ENCODE measurements at places on chromosomes 2 and 18. TPM values are rescaled to one million over a fixed set of nuclear protein-coding genes. Genes with fewer than 3 reads are reported as not detected.
A peak's percentile ranks its signal among the peaks of the same experiment; 100 is the strongest.

Gene C2orf15
- 0.94 TPM for total RNA-seq

Gene NEB
- 1.8 TPM for total RNA-seq

Gene NOSTRIN
- total RNA-seq: 12.8 TPM

Gene TMEM87B
- total RNA-seq: 11.6 TPM

Gene IDH1
- total RNA-seq: 66.2 TPM

Gene MERTK
- total RNA-seq: 11.0 TPM

Gene ANKRD53
- 3.9 TPM for total RNA-seq

Gene TUBA3D
- total RNA-seq: 0.15 TPM

Gene B3GNT2
- total RNA-seq: 12.8 TPM

Gene STARD6
- not detected for total RNA-seq

Gene RAX
- not detected for total RNA-seq

Gene GKN2
- not detected for total RNA-seq

Gene ALPP
- 21.6 TPM for total RNA-seq

GRCh38 chr2:166017208-166017607 is 63.6 kb upstream of the TTC21B start:
- DNase-seq: no peak
- H3K4me3 ChIP-seq: no peak overlapping the region
- H3K36me3 ChIP-seq: no peaks in the 10 kb centered on the region
- no peak overlapping the region for H3K27ac ChIP-seq
- peaks cover 3% of the 10 kb centered on the region for H3K27me3 ChIP-seq
- H3K4me1 ChIP-seq: no peaks in the 10 kb centered on the region

- no peak overlapping the region for H3K4me3 ChIP-seq
- no peak for DNase-seq
- H3K36me3 ChIP-seq: no peaks in the 10 kb centered on the region
- H3K27me3 ChIP-seq: no peaks in the 10 kb centered on the region
- no peak overlapping the region for H3K27ac ChIP-seq
Observed at GRCh38 chr2:231644426-231644825, 51.8 kb downstream of the TEX44 start.

GRCh38 chr18:45015788-45016128 is 335.1 kb downstream of the SETBP1 start:
- H3K27ac ChIP-seq: no peak overlapping the region
- H3K4me3 ChIP-seq: peak overlapping the region; percentile 26
- H3K27me3 ChIP-seq: no peaks in the 10 kb centered on the region
- H3K4me1 ChIP-seq: peaks cover 9% of the 10 kb centered on the region
- DNase-seq: no peak

GRCh38 chr2:236899146-236899545 is 186.5 kb upstream of the COPS8 start:
- H3K36me3 ChIP-seq: no peaks in the 10 kb centered on the region
- H3K27me3 ChIP-seq: no peaks in the 10 kb centered on the region
- no peaks in the 10 kb centered on the region for H3K4me1 ChIP-seq
- H3K27ac ChIP-seq: no peak overlapping the region
- H3K4me3 ChIP-seq: no peak overlapping the region
- DNase-seq: no peak

DNA sequence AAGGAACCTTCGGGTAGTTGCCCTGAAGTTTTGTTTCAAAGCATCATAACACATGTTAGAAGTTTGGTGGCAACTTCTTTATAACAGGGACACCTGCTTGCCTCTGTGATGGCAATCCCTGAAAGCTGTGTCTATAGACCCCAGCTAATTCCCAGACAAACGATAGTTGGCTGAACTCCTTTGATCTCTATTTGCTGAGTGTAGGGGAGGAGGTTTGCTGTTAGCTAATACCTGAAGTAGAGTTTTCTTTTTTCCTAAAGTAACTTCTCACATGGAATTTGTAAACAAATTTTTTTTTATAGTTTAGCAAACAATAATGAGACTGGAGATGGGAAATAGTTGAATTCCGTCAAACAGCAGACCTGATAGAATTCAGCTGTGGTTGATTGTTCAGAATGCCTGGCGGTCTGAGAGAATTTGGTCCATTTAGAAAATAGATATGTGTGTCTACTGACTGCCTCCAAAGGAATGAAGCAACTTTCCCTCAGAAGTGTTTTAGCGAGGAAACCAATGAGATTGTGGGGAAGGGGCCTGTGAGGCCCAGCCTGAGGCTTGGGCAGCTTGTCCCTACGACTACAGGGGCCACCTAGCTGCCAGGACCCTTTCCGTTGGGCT is 123.5 kb upstream of the EPAS1 start:
- no peaks in the 10 kb centered on the region for H3K36me3 ChIP-seq
- no peak overlapping the region for H3K4me3 ChIP-seq
- no peaks in the 10 kb centered on the region for H3K4me1 ChIP-seq
- H3K27ac ChIP-seq: no peak overlapping the region
- DNase-seq: no peak
- H3K27me3 ChIP-seq: no peaks in the 10 kb centered on the region

- H3K4me1 ChIP-seq: no peaks in the 10 kb centered on the region
- H3K27me3 ChIP-seq: no peaks in the 10 kb centered on the region
- no peak overlapping the region for H3K4me3 ChIP-seq
- no peak overlapping the region for H3K27ac ChIP-seq
- H3K36me3 ChIP-seq: no peaks in the 10 kb centered on the region
- no peak for DNase-seq
Observed at GRCh38 chr18:78934551-78935225, 44.9 kb upstream of the SALL3 start.

GRCh38 chr2:176260689-176261088 is 8.6 kb upstream of the MTX2 start:
- H3K27ac ChIP-seq: no peak overlapping the region
- no peaks in the 10 kb centered on the region for H3K36me3 ChIP-seq
- H3K4me3 ChIP-seq: no peak overlapping the region
- DNase-seq: no peak

DNA sequence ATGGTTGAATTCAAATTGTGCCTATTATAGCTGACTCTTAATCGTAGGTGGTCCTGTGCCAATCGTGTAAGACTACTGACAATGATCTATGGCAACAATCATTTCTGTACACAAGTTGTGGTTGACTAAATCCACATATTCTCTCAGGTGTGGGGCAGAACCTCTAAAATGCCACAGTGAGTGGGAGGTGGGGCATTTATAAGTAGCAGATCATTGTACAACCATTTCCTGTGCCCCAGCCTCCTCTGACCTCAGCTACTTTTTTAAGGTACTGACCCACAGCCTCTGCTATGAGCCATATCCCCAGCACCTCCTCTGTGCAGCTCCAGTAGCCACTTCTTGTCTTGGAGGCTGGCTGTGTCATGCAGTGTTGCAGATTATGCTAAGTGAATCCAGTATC is 48.6 kb upstream of the RAPH1 start:
- H3K4me1 ChIP-seq: peaks cover 1% of the 10 kb centered on the region
- no peak overlapping the region for H3K27ac ChIP-seq

GRCh38 chr18:79950515-79951341 is 725 bp downstream of the SLC66A2 start:
- no peak overlapping the region for H3K27ac ChIP-seq
- DNase-seq: no peak
- H3K4me3 ChIP-seq: peak overlapping the region; percentile 59
- no peaks in the 10 kb centered on the region for H3K36me3 ChIP-seq
- H3K27me3 ChIP-seq: no peaks in the 10 kb centered on the region

DNA sequence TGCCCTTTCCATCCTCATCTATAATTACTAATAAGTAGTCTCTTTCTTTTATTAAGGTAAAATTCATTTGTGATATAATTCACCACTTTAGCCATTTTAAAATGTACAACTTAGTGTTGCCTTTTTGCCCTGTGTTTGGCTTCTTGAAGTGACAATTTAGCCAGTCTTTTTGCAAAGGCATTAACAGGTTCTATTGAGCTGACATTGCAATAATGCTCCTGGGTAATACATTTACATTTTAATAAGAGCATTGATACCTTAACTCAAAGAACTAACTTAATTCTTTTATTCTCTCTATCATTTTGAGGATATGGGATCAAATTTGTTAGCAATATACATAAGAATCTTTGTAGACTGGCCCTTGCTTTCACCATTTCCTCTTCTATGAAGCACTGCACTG is 242.3 kb downstream of the LRRTM1 start:
- H3K36me3 ChIP-seq: no peaks in the 10 kb centered on the region
- no peak for DNase-seq
- no peaks in the 10 kb centered on the region for H3K27me3 ChIP-seq
- no peak overlapping the region for H3K4me3 ChIP-seq
- no peak overlapping the region for H3K27ac ChIP-seq
- H3K4me1 ChIP-seq: no peaks in the 10 kb centered on the region

- no peaks in the 10 kb centered on the region for H3K36me3 ChIP-seq
- H3K4me3 ChIP-seq: no peak overlapping the region
- no peaks in the 10 kb centered on the region for H3K27me3 ChIP-seq
- H3K4me1 ChIP-seq: peaks cover 10% of the 10 kb centered on the region
Observed at GRCh38 chr2:218898109-218898878, 17.6 kb downstream of the WNT10A start.

DNA sequence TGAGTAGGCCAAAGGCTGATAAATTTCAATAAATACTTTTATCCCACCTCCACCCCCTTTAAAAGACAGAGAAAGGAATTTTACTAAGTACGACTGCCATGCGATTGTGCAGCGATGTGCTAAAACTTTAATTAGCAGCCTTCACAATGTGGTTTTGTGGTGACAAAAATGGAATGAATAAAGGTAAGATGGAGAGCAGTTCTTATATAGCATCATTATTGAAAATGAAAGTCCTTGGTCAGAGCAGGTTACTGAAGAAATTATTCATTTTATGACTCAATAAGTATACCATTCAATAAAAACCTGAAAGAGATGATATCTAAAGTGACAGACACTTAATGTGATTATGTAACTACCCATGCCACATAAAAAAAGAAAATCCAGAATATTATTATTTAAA is 33.2 kb upstream of the MTIF2 start:
- no peaks in the 10 kb centered on the region for H3K36me3 ChIP-seq
- no peak for DNase-seq
- no peaks in the 10 kb centered on the region for H3K4me1 ChIP-seq
- H3K27me3 ChIP-seq: no peaks in the 10 kb centered on the region
- no peak overlapping the region for H3K4me3 ChIP-seq

DNA sequence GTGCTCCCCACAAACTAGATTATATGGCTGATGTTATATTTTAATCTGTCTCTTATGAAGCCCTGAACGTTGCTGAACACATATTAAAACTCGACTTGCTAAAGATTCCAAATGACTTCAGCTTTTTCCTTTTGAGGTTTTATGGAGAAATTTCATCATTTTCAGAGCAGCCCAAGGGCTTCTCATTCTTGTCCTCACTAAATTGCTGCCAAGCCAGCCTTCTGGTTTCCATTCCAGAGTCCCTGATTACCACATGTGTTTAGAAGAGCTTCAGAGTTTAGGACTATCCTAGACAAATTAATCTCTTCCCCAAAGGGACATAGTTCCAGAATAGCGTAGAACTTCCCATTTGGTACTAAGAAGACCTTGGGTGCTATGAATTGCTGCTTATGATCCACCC is 77.8 kb upstream of the CCDC195 start:
- H3K27ac ChIP-seq: no peak overlapping the region
- H3K4me3 ChIP-seq: no peak overlapping the region
- peaks cover 2% of the 10 kb centered on the region for H3K4me1 ChIP-seq
- DNase-seq: no peak
- no peaks in the 10 kb centered on the region for H3K36me3 ChIP-seq
- H3K27me3 ChIP-seq: no peaks in the 10 kb centered on the region

GRCh38 chr18:9206421-9206820 is 69.8 kb downstream of the ANKRD12 start:
- no peaks in the 10 kb centered on the region for H3K27me3 ChIP-seq
- no peak for DNase-seq
- no peak overlapping the region for H3K27ac ChIP-seq
- H3K4me1 ChIP-seq: peaks cover 1% of the 10 kb centered on the region

DNA sequence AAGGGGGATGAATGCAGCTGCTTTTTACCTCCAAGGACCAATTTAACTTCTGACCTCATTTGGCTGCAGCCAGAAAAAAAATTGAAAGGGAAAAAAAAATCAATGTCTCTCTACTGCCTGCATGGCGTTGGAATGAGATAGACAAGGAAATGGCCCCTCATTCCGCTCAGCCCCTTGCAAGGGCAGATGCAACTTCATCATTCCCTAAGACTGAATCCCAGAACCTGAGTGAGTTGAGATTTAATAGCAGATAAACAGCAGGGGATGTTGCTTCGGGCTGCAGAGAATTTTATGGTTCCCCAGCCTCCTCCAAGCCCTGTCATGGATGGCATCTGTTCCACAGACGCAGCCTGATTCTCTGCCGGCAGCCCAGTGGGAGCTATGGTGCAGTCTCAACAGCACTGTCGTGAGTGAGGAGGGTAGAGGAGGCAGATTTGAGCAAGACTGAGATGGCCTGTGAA is 49.0 kb downstream of the CAPN13 start:
- no peaks in the 10 kb centered on the region for H3K36me3 ChIP-seq
- H3K4me3 ChIP-seq: no peak overlapping the region

- peak overlapping the region; percentile 100 for H3K27ac ChIP-seq
- no peaks in the 10 kb centered on the region for H3K36me3 ChIP-seq
- H3K4me1 ChIP-seq: no peaks in the 10 kb centered on the region
- no peaks in the 10 kb centered on the region for H3K27me3 ChIP-seq
- DNase-seq: no peak
- H3K4me3 ChIP-seq: peak overlapping the region; percentile 95
Observed at GRCh38 chr2:210172219-210172575, 988 bp upstream of the KANSL1L start.

- H3K36me3 ChIP-seq: no peaks in the 10 kb centered on the region
- H3K4me1 ChIP-seq: no peaks in the 10 kb centered on the region
- no peak overlapping the region for H3K4me3 ChIP-seq
- DNase-seq: no peak
Observed at GRCh38 chr2:241601841-241602240, 35.1 kb downstream of the THAP4 start.

- no peak for DNase-seq
- H3K4me1 ChIP-seq: no peaks in the 10 kb centered on the region
- H3K36me3 ChIP-seq: no peaks in the 10 kb centered on the region
- no peaks in the 10 kb centered on the region for H3K27me3 ChIP-seq
Observed at GRCh38 chr2:40543381-40543780, 91.5 kb upstream of the SLC8A1 start.

DNA sequence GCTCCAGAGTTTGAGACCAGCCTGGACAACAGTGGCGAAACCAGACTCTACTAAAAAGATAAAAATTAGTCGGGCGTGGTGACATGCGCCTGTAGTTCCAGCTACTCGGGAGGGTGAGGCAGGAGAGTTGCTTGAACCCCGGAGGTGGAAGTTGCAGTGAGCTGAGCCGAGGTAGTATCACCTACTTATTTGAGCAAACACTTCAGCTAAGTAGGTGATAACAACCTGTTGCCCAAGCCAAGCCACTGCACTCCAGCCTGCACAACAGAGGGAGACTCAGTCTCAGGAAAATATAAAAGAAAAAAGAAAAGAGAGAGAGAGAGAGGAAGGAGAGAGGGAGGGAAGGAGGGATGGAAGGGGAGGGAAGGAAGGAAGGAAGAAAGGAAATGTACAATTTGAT is 21.3 kb downstream of the FER1L5 start:
- H3K4me3 ChIP-seq: no peak overlapping the region
- no peak overlapping the region for H3K27ac ChIP-seq
- no peaks in the 10 kb centered on the region for H3K4me1 ChIP-seq
- H3K36me3 ChIP-seq: no peaks in the 10 kb centered on the region

GRCh38 chr18:23935804-23936203 is 78.8 kb upstream of the TTC39C start:
- H3K27ac ChIP-seq: no peak overlapping the region
- no peak for DNase-seq
- H3K4me3 ChIP-seq: no peak overlapping the region
- no peaks in the 10 kb centered on the region for H3K27me3 ChIP-seq
- H3K4me1 ChIP-seq: no peaks in the 10 kb centered on the region
- no peaks in the 10 kb centered on the region for H3K36me3 ChIP-seq

GRCh38 chr2:199471443-199472057 is 13.8 kb upstream of the SATB2 start:
- H3K27me3 ChIP-seq: no peaks in the 10 kb centered on the region
- peaks cover 7% of the 10 kb centered on the region for H3K4me1 ChIP-seq
- no peak for DNase-seq
- no peak overlapping the region for H3K4me3 ChIP-seq
- H3K36me3 ChIP-seq: no peaks in the 10 kb centered on the region
